ENCODE measurements at places on chromosomes 5 and 9.

DNA sequence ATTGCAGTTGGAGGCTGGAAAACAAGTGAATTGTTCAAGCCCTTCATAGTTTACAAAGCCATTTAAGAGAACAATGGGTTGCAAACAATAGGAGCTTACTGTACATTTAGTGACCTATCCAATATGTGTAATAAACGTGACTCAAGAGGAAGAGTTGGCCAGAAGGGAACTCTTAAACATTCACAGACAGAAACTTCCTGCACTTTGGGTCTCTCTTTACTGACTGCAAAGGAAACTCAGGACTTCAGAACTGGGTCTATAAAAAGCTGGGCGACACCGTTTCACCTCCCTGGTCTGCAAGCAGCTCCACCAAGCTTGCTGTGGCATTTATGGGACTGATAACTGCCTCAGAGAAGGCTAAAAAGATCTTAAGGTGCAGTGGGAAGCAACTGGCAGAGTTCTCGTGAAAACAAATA, 48.7 kb upstream of the SPATA31D4 start:
- no peak for DNase-seq

- no peak for DNase-seq
Observed at GRCh38 chr5:177982072-177982727, 13.8 kb downstream of the PROP1 start.

- DNase-seq, result no peak
Observed at GRCh38 chr5:75053054-75053303, 621 bp upstream of the GCNT4 start.

GRCh38 chr9:95776176-95776575, 99.3 kb upstream of the ERCC6L2 start:
- DNase-seq, result no peak

- no peak for DNase-seq
Observed at GRCh38 chr9:121634329-121635261, 16.8 kb upstream of the DAB2IP start.

All from GM19239 (cell line).